Central memory CD8-positive, alpha-beta T cell (primary cell): ENCODE measurements at places on chromosomes 7 and 10.
A peak's percentile ranks its signal among the peaks of the same experiment; 100 is the strongest.

DNA sequence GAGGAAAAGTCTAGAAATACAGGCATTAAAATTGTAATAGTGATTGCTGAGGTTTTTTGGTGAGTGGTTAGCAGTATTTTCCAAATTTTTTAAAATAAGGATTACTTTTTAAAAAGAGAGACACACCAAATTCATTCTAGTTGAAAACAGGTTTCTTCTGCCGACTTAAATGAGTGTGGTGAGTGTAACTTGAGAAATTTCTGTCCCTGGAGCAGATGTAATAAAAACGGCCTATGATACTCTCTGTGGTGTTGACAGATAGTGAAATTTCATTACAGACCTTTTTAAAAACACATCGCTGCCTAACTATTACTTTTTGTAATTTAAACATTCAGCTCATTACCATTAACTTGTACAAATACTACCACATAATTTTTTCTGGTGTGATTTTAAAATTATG, 90.1 kb downstream of the CYP51A1 start:
- H3K4me1 ChIP-seq = no peaks in the 10 kb centered on the region
- H3K36me3 ChIP-seq = peaks cover 53% of the 10 kb centered on the region
- no peaks in the 10 kb centered on the region for H3K27me3 ChIP-seq
- no peak overlapping the region for H3K4me3 ChIP-seq
- DNase-seq = no peak

- H3K27me3 ChIP-seq = peaks cover 36% of the 10 kb centered on the region
- no peak overlapping the region for H3K4me3 ChIP-seq
- no peaks in the 10 kb centered on the region for H3K4me1 ChIP-seq
- no peak overlapping the region for H3K27ac ChIP-seq
- DNase-seq = no peak
Observed at GRCh38 chr10:100138921-100139496, 46.8 kb downstream of the ERLIN1 start.

DNA sequence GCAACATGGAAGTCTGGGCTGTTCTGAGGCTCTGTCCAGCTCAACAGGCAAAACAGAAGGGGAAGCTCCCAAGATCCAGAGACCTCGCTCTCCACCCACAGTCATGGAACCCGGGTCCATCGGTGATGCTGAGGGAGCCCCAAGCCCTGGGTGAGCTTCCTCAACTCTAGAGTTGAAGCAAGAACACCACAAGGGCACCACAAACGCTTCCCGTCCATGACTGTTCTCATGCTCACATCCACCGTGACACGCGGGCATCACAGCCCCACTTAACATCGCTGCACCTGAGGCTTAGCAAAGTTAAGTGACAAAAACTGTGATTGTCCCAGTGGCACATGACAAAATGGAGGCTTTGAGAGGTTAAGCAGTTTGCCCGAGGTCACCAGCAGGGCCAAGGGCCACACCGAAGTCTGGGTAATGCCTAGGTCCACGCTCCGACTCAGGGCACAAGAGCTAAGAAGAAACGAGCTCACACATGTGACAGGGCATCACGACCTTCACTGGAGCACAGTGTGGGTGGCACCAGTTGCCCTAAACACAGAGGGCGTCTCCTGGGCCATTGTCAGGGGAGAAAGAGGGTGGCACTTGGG, 110.6 kb downstream of the OAT start:
- no peak for DNase-seq
- no peaks in the 10 kb centered on the region for H3K36me3 ChIP-seq
- H3K27me3 ChIP-seq = no peaks in the 10 kb centered on the region
- no peaks in the 10 kb centered on the region for H3K4me1 ChIP-seq
- no peak overlapping the region for H3K4me3 ChIP-seq

- no peak for DNase-seq
- H3K36me3 ChIP-seq = no peaks in the 10 kb centered on the region
- no peaks in the 10 kb centered on the region for H3K27me3 ChIP-seq
- H3K27ac ChIP-seq = no peak overlapping the region
- H3K4me3 ChIP-seq = no peak overlapping the region
- peaks cover 12% of the 10 kb centered on the region for H3K4me1 ChIP-seq
Observed at GRCh38 chr7:33698041-33698440, 207.3 kb upstream of the BMPER start.

GRCh38 chr7:77258014-77258413, 58.4 kb upstream of the FGL2 start:
- H3K36me3 ChIP-seq = no peaks in the 10 kb centered on the region
- H3K4me3 ChIP-seq = no peak overlapping the region
- no peaks in the 10 kb centered on the region for H3K4me1 ChIP-seq
- H3K27me3 ChIP-seq = no peaks in the 10 kb centered on the region
- no peak overlapping the region for H3K27ac ChIP-seq
- no peak for DNase-seq

- H3K4me3 ChIP-seq = no peak overlapping the region
- no peak for DNase-seq
- H3K27ac ChIP-seq = no peak overlapping the region
- no peaks in the 10 kb centered on the region for H3K27me3 ChIP-seq
- peaks cover 40% of the 10 kb centered on the region for H3K4me1 ChIP-seq
- H3K36me3 ChIP-seq = peaks cover 8% of the 10 kb centered on the region
Observed at GRCh38 chr10:35079265-35079664, 10.9 kb downstream of the CUL2 start.

DNA sequence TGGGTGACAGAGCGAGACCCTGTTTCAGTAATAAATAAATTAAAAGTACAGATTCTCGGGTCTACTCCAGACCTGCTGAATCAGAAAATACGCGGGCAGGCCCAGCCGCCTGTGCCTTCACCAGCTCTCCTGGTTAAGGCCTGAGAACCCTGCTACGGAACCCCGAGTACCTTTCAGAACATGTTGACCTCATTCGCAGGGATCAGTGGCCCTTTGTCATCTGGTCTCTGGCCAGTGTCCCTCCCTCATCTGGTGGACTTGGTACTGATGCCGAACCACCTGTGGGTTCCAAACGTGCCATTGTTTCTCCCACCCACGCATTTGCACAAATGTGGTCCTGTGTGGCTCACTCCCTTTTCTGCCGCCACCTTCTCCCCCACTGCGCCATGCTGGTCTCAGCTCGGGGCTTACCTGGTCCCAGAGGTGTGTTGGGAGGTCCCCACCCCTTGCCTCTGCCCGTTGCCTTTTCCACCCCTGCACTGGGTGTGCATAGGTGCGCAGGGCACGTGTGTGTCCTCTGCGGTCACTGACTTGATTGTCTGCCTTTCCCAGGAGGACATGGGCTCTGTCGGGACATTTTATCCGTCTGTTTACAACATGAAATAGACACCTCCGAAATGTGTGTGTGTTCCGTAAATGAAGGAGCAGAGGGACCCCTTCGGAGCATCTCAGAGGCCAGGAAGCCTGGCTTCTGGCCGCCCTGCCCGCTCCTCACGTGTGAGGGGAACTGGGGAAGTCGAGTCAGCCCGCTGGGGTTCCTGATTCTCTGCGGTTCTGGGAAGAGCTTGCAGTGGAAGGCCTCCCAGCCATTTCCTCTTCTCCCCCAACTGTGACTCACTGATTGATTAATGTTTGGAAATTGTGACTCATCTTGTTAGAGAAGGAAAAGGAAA, 135.2 kb downstream of the CUX1 start:
- no peak overlapping the region for H3K27ac ChIP-seq
- H3K4me3 ChIP-seq = no peak overlapping the region
- H3K27me3 ChIP-seq = no peaks in the 10 kb centered on the region
- peaks cover 3% of the 10 kb centered on the region for H3K36me3 ChIP-seq

DNA sequence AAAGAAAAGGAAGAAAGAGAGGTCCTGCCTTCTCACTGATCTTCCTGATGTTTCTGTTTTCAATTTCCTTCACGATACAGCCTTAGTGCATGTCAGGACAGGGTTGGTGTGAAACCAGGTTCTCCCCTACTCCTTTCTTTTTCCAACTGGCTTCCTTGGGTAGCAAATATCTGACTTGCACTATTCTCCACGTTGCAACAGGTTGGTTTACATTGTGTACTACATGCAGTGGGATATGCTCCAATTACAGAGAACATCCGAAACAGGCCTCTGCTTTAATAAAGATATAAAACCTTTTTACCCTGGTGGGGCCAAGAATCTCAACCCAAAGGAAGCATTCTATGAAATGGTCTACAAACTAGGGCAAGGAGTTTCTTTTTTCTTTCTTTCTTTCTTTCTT, 16.9 kb upstream of the CREB5 start:
- H3K27ac ChIP-seq = no peak overlapping the region
- H3K4me1 ChIP-seq = no peaks in the 10 kb centered on the region
- DNase-seq = no peak
- no peak overlapping the region for H3K4me3 ChIP-seq
- peaks cover 68% of the 10 kb centered on the region for H3K27me3 ChIP-seq
- H3K36me3 ChIP-seq = no peaks in the 10 kb centered on the region

DNA sequence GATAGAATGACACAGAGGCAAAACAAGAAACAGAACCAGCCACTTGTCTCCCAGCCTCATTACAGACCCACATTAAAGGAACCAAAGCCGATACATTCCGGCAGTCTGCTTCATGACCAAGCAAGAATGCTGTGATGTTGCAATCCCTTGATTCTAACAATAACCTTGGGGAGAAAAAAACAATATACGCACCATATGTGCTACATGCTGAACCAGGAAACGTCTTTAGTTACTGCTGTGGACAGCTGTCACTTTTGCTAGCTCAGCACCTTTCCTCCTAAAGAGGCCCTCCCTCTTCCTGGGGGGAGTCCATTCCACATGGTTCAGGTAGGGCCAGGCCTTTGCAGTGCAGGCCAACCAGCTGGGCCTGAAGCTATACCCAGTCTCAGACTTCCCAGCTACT, 79.1 kb downstream of the PRTFDC1 start:
- H3K27me3 ChIP-seq = no peaks in the 10 kb centered on the region
- no peak overlapping the region for H3K4me3 ChIP-seq
- H3K27ac ChIP-seq = no peak overlapping the region
- DNase-seq = no peak
- no peaks in the 10 kb centered on the region for H3K36me3 ChIP-seq

DNA sequence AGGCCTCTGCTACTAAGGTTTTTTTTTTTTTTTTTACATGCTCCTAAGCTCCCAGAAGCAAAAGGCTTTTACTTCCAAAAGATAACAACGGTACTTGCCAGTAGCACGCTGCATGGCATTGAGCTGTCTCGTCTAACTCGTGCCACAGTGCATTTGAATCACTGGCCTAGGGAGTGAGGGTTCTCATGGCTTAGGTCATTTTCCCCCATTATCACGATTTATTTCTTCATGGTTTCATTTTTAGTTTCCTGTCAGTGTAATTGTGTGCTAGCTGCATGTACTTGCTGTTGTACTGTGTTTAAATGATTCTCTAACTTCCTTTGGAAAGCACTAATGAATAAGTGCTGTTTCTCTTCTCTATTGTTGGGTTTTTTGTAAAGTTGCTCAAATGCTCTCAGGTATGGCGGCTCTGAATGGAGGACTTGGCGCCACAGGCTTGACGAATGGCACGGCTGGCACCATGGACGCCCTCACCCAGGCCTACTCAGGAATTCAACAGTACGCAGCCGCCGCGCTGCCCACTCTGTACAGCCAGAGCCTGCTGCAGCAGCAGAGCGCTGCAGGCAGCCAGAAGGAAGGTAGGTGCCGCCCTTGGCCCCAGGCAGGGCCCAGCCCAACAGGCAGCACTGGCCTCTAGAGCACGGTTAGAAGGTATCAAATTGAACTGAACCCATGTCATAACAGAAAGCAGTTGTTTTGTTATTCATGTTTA, 290.5 kb downstream of the USP6NL start:
- peaks cover 96% of the 10 kb centered on the region for H3K36me3 ChIP-seq
- peaks cover 60% of the 10 kb centered on the region for H3K4me1 ChIP-seq
- peak overlapping the region; percentile 89 for H3K27ac ChIP-seq
- H3K27me3 ChIP-seq = no peaks in the 10 kb centered on the region
- H3K4me3 ChIP-seq = peak overlapping the region; percentile 57

GRCh38 chr7:156034397-156034796, 222.1 kb upstream of the SHH start:
- no peak overlapping the region for H3K27ac ChIP-seq
- H3K36me3 ChIP-seq = no peaks in the 10 kb centered on the region
- no peaks in the 10 kb centered on the region for H3K4me1 ChIP-seq
- no peak for DNase-seq
- peaks cover 22% of the 10 kb centered on the region for H3K27me3 ChIP-seq
- H3K4me3 ChIP-seq = no peak overlapping the region

DNA sequence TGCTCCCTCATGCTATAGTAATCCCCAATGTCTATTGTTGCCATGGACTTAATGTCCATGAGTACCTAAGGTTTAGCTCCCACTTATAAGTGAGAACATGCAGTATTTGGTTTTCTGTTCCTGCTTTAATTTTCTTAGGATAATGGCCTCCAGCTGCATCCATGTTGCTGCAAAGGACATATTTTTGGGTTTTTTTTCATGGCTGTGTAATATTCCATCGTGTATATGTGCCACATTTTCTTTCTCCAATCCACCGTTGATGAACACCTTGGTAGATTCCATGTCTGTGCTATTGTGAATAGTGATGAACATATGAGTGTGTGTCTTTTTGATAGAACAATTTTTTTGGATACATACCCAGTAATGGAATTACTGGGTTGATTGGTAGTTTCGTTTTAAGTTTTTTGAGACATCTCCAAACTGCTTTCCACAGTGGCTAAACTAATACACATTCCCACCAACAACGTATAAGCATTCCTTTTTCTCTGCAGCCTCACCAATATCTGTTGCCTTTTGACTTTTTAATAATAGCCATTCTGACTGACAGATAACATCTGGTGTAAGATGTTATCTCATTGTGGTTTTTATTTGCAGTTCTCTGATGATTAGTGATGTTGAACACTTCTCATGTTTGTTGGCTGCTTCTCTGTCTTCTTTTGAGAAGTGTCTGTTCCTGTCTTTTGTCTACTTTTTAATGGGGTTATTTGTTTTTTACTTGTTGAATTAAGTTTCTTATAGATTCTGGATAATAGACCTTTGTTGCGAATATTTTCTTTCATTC, 68.8 kb upstream of the IFRD1 start:
- DNase-seq = no peak
- H3K27me3 ChIP-seq = peaks cover 10% of the 10 kb centered on the region
- H3K4me3 ChIP-seq = no peak overlapping the region

- peaks cover 46% of the 10 kb centered on the region for H3K4me1 ChIP-seq
- peaks cover 14% of the 10 kb centered on the region for H3K36me3 ChIP-seq
- no peak for DNase-seq
- H3K27me3 ChIP-seq = no peaks in the 10 kb centered on the region
- no peak overlapping the region for H3K4me3 ChIP-seq
- no peak overlapping the region for H3K27ac ChIP-seq
Observed at GRCh38 chr7:1912593-1913465, 242.8 kb downstream of the ELFN1 start.

DNA sequence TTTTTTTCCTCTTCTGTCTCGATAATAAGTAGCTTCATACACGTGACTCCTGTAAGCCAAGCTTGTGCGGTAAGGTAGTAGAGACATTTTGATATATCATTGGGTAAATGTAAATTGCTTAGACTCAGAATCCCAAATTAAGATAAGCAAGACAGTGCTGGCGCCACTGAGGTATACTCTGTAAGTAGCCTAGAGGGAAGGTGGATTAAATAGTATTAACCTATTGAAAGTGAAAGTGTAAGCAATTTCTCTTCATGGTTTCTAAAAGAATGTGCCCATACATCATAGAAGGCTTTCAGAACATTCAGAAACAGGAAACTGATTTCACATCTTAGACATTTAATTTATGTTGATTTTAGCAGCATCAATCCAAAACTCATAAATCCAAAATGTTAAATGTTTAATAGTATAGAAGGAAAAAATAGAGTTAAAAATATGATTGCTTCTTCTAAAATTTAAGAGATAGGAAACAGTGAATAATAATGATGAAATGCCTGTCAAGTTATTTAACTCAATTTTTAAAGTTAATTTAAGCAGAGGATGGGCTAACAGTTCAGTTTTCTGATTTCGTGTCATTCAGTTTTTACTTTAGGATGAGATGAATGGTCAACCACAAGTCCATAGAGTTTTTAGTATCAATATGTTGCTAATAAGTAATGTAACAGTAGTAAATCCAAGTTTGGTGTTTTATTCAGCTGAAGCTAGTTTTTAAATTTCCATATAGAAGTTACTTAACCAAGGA, 36.8 kb downstream of the LRRC72 start:
- H3K27ac ChIP-seq = peak overlapping the region; percentile 22
- no peak for DNase-seq
- H3K27me3 ChIP-seq = peaks cover 7% of the 10 kb centered on the region
- H3K4me1 ChIP-seq = peaks cover 6% of the 10 kb centered on the region
- H3K4me3 ChIP-seq = peak overlapping the region; percentile 57
- H3K36me3 ChIP-seq = no peaks in the 10 kb centered on the region
